ENCODE measurements at places on chromosomes 4 and X. TPM values are rescaled to one million over a fixed set of nuclear protein-coding genes. Genes with fewer than 3 reads are reported as not detected.

GRCh38 chr4:38334791-38335190 is 329.2 kb upstream of the KLF3 start:
- no peak for DNase-seq

GRCh38 chr4:48329193-48329592 is 12.1 kb upstream of the SLAIN2 start:
- DNase-seq, result no peak

GRCh38 chr4:163991298-163991865 is 496.9 kb downstream of the TMA16 start:
- DNase-seq, result no peak

- no peak for DNase-seq
Observed at GRCh38 chr4:7194251-7195140, 2.2 kb downstream of the SORCS2 start.

GRCh38 chr4:175306436-175306835 is 388.3 kb downstream of the ADAM29 start:
- no peak for DNase-seq

DNA sequence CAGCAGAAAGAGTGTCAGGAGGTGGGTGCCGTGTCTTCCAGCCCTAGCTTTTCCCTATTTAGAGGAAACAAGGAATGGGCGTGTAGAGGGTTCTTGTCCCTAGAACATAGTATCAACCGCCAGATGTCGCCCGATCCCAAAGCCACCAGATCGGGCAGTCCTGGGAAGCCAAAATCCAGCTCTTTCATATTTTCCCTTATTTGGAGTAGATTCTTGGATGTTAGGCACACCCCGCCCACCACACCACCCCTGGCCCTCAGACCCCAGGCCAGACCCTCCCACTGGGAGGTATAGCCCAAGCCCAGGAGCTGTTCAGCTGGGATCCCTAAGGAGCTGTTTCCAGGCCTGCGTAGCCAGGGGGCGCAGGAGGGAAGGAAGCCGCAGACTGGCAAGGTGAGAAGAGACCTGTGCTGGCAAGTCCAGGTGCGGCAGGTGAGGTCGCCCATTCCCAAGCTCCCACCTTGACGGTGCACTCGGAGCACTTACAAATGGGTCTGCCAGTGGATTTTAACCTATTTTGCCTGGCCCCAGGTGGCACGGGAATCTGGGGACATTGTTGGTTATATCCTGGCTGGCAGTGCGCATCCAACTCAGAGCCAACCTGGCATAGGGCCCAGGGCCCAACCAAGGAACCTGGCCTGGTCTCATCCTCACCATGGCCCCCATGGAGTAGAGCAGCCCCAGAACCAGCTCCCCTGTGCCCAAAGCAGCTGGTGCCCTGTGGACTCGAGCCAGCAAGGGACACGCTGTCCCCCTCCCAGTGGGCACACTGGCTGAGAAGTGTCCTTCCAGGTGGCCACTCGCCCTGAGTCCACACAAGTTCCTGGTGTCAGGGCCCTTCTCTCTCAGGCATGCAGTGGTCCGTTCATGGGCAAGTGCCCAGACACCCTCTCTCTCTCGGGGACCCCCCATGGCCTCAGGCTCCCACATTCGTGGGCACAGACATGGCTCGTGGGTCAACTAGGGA is 811 bp downstream of the FLNA start:
- peak; percentile 84 for DNase-seq

DNA sequence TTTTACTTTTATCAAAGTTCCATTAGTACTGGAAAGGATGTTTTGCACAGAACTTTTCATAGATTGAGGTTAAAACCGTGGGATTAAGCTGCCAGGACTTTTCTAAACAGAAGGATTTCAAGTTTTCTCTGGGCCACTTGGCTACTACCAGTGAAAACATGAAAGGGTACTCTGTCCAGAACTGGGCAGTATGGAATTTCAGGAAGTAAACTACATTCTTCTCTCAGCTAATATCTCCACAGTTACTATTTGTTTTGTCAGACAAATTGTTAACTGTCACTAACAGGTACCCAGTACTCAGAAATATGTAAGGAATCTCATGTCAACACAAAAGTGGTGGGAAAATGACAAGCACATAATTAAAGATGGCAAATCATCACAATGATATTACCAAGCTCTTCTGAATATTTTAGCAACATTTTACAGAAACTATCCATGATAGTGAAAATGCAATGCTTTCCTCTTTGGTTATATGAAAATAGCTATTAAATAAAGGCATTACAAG is 454.4 kb downstream of the C4orf33 start:
- DNase-seq, result no peak

DNA sequence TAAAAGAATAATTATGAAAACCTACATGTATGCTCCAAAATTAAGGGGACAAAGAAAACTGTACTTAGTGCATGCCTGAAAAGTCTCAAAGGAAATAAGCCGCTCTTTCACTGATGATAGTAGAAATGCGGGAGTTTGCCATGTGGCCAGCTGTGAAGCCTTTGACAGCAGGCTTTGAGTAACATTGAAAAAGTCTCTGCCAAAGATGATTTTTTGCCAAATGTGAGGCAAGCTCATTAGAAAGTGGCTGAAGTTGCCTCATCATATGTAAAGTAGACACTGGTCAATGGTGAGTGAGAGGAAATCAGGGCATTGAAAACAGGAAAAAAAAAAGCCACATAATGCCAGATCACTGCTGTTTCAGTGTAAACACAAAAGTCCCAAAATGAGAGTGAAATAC is 2360.1 kb downstream of the PCDH7 start:
- no peak for DNase-seq

GRCh38 chr4:71680706-71681105 is 103.2 kb downstream of the GC start:
- no peak for DNase-seq

- DNase-seq, result no peak
Observed at GRCh38 chr4:89922848-89923416, 28.3 kb downstream of the MMRN1 start.

GRCh38 chrX:134628663-134629062 is 29.6 kb downstream of the PLAC1 start:
- no peak for DNase-seq

DNA sequence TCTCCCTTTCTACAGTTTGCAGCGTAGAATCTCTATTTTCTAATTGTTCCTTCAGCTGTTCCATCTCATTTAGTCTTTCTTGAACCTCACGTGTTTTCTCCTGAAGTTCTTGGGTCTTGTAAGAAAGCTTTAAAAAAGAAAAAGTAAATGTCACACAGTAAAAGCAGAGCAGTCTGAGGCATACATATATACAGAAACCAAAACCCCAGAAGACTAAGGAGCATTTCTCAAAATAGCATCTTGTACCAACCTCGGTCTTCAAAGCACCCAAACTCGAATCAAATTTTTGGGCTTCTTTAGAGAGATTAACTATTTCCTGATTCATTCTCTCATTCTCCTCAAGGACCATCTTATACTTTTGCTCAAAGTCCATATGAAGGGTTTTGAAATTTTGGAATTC is 39.4 kb downstream of the CENPE start:
- no peak for DNase-seq

GRCh38 chrX:48509245-48509590 is 426 bp downstream of the PORCN start:
- peak; percentile 2 for DNase-seq

SSX2 gene
- not detected for total RNA-seq

JCHAIN gene
- not detected for total RNA-seq

GRCh38 chr4:8940792-8941491 is 69.3 kb upstream of the HMX1 start:
- DNase-seq, result no peak

- no peak for DNase-seq
Observed at GRCh38 chr4:52010986-52011385, 9.2 kb downstream of the LRRC66 start.

- DNase-seq, result no peak
Observed at GRCh38 chrX:153714256-153714655, 9.9 kb downstream of the BCAP31 start.

- DNase-seq, result peak; percentile 66
Observed at GRCh38 chr4:87853108-87853507, 20.3 kb downstream of the MEPE start.

- no peak for DNase-seq
Observed at GRCh38 chr4:8168832-8169598, 10.4 kb upstream of the ABLIM2 start.

DNA sequence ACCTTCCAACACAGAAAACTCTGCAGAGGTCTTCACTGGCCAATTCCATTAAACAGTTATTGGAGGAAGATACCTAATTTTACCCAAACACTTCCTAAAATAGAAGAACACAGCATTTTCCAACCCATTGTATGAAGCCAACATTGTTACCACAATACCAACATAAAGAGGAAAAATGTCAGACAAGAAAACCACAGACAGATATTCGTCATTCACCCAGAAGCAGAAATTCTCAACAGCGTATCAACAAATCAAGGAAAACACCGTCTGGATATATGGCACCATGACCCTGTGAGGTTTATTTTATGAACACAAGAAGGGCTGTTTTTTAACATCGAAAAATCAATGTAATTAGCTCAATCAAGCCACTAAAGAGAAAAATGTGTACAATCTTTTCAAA is 255.6 kb downstream of the ASMT start:
- no peak for DNase-seq

GRCh38 chr4:153453402-153453801 is 12.8 kb upstream of the TMEM131L start:
- DNase-seq, result no peak

DNA sequence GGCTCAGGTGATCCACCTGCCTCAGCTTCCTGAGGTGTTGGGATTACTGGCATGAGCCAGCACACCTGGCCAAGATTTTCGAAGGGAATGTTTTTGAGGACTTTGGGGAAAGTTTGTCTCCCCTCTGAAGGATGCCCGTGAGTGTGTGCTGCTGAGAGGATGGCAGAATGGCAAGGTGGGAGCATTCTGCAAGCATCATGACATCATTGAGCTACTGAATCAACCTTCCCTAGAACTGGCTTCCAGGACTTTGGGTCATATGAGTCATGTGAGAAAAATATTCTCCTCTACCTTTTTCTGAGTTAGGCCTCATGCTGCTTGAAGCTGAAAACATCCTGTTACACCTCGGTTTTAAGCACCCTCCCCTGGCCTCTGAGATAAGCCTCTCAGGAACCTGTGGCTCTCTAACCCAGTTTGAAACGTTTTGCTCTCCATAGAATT is 31.0 kb downstream of the TMEM131L start:
- no peak for DNase-seq

GRCh38 chrX:69173906-69174305 is 8.7 kb upstream of the PJA1 start:
- DNase-seq, result no peak

GRCh38 chrX:77595848-77596247 is 148.7 kb downstream of the FGF16 start:
- no peak for DNase-seq

DNA sequence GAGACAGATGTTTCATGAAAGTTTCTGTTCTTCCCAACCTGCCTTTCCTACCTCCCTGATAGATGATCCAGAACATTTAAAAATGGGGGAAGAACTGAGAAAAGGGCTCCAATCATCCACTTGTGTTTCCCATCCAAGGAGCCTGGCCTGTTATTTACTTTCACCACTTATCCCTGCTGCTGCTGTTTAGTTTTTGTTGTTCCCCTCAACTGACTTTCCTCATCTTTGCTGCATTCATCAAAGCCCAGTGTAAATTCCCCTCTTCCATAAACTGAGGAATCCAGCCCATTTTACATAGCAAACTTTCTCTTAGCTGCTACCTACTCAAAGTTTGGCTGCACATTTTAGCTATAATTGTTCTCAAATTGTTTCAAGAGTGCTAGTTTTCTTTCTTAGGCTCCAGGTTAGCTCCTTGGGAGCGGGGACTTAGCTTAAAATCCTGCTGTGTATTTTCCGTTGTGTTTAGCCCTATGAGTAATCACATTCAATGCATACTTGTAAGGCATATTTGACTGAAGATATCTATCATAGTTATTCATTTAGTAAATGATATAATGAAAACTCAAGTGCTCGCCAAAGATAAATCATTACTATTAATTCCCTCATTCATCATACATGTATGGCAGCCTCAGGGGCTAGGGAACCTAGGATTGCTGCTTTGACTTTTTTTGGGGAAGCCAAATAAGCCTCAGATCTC is 1.4 kb upstream of the PTPN13 start:
- DNase-seq, result no peak

GRCh38 chr4:43133566-43133965 is 241.1 kb downstream of the GRXCR1 start:
- DNase-seq, result peak; percentile 54

GRCh38 chr4:20995015-20995414 is 294.8 kb downstream of the PACRGL start:
- no peak for DNase-seq

ARHGEF38 gene
- not detected for total RNA-seq

GRCh38 chr4:101102114-101102742 is 245.1 kb downstream of the PPP3CA start:
- peak; percentile 48 for DNase-seq

BCLAF3 gene
- 4.1 TPM for total RNA-seq

GRCh38 chr4:109499513-109499912 is 60.5 kb upstream of the MCUB start:
- no peak for DNase-seq

- DNase-seq, result no peak
Observed at GRCh38 chr4:163091685-163092034, 75.0 kb downstream of the NAF1 start.

DNA sequence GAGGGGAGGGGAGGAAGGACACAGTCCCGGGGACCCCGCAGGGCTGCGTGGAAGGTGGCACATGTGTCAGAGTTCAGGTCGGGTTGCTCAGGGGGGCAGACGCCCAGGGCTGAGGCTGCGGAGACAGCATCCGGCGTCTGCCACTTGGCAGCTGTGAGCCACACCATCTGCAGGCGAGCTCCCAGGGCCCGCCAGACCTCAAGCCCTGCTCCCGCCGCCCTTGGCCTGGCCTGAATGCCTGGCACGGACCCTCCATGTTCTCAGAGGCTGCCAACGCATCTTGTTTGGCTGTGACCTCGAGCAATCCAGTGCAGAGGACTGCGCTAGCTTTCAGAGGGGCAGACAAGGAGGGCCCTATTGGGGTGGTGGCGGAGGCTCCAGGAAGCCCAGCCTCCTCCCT is 5.1 kb downstream of the BGN start:
- peak; percentile 75 for DNase-seq

- no peak for DNase-seq
Observed at GRCh38 chr4:172035562-172035961, 222.4 kb downstream of the GALNTL6 start.

GRCh38 chr4:67550857-67551256 is 5.6 kb upstream of the CENPC start:
- no peak for DNase-seq

DNA sequence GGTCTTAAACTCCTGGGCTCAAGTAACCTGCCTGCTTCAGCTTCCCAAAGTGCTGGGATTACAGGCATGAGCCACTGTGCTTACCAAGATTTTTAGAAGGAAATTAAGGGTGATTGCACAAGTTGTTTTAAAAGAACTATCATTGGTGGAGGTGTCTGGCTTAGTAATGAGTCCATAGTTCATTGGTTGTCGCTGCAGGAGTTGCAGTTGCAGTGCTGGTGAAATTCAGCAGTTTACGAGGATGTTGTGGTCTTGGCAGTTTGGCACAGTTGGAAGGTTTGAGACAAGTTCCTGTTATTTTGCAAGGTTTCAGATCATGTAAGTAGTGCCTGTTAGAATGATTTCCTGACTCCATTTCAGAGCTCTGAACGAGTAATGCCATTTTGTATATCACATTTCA is 48.1 kb downstream of the RAB40AL start:
- DNase-seq, result no peak

Measured in G401 (cell line).